ENCODE measurements at places on chromosomes 3 and 15.

DNA sequence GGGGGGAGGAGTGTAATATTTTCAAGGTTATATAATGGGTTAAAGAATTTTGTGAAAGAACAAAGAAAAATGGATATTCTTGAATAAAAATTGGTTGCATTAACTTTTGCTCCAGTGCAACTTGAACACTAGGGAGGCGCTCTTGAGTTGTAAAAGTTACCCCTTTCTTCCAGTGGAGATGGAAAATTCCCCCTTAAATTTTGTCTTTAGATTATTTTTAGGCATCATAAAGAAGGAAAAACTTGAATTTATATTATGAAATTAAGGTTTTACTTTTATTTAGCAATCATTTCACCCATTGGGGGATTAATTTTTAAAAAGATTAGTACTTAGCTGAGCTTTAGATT is 550 bp upstream of the CHD2 start:
- DNase-seq, result no peak

DNA sequence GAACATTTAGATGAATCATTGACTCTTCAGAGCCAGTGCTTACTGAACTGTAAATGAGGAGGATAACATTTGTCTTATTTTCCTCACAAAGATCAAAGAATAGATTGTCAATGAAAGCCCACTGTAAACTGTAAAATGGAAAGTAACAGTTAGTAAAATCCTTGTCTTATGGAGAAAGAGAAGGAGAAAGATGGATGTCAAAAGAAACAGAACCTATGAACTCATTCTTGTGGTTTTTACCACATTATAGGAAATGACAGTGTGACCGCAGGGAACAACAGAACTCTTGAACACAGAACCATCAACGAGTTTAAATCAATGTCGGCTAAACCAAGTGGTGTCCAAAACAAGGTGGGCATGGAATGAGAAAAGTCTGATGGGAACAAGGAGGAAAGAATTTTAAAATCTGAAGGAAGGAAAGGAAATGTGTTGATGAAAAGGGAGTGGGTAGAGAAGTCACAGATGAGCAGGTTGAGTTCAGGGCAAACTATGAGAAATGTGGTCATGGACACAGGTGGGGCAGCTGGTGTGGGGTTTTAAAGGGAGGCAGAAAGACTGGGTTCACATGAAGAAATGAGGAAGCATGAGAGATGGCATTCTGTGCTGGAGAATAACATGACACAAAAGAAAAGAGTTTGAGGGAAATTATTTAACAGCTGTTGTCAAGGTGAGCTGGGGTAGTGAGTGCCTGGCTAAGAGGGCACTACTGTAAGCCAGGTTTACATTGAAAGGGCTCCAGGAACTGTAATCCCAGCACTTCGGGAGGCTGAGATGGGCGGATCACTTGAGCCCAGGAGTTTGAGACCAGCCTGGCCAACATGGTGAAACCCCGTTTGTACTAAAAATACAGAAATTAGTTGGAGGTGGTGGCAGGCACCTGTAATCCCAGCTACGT is 42.4 kb upstream of the ETV5 start:
- no peak for DNase-seq

DNA sequence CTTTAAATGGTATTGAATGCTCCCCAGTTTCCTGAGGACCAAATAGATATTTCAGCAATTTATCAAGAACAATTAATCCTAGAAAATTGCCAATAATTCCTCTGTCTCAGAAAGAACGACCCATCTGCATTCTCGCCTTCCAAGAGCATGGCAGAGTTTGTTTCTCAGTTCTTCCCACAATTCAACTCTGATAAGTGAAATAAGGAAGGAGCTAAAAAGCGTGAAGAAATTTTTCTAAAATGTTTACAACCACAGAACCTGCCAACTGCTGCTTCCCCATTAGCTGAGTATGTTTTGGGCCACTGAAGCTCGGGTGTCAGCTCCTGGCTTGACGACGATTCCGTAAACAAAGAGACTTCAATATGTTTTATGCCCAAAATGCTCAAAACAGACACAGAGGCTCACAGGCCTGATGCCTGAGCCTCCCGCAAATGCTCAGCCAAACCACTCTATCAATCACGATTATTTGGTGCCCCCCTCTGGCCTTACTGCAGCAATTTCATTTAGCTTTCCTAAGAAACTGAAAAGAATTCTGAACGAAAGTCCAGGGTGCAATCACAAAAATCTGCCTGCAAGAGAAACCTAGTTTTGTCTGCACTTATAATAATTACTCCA is 259.2 kb upstream of the CCDC54 start:
- no peak for DNase-seq

DNA sequence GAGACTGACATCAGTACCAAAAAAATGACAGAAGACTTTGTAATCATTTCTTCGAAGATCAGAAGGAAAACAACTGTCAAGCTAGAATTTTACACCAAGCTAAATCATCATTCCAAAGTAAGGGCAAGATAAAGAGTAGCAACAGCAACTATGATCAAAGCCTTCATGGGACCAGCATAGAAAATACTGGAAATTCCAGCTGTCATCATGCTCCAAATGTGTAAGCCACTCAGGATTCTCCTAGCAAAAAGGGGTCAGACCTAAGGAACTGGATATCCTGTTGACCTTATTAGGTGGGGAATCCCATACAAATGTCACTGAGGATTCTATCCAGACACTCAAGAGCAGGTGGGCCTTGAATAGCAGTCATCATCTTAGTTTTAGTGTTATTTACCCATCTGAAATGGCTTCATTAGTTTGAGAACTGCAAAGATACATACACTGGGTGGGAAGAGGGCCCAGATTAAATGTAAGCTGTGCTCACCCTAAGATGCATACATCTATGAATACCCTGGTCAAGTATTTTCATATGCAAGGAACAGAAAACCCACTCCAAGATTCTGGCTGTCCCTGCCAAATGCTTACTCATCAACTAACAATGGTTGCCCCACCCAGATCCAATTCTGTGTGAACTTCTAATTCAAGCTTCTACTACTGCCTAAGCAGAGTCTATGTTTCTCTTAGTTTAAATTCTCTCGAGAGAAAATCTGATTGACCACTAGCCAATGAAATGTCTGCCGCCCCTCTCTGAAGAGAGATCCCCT is 33.5 kb downstream of the CLDN18 start:
- no peak for DNase-seq

DNA sequence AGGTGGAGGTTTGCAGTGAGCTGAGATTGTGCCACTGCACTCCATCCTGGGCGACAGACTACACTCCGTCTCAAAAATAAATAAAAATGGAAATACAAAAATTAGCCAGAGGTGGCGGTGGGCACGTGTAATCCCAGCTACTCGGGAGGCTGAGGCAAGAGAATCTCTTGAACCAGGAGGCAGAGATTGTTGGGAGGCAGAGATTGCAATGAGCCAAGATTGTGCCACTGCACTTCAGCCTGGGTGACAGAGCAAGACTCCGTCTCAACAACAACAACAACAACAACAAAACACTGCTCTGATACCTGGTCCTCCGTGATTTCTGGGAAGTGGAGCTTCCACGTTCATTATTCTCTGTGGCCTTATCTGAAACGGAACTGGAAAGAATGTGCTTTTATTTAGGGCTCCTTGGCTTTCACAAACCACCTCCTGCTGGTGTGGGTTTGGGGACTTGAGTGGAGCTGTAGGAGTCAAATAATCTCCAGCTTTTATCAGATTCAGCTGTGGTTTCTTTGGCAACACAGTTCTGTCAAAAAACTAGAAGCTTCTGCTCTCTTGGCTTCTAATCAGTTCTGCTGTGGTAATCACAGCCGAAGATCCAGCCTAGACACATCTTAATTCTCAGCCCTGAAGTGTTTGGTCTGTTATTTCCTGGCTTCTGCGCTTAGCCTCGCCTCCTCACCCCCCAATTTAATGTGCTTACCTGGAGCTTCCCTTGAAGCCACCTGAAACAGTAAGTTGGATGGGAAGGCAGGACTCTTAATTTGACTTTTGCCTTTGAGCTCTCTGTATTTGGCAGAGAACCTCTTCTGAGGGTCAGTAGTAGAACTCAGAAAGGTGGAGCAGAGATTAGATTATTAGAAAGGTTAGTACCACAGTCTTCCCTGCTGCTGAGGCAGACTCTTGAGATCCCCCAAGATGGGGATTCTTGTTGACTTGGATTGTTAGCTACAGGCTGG is 21.4 kb downstream of the IRAK2 start:
- no peak for DNase-seq

- DNase-seq, result no peak
Observed at GRCh38 chr3:194840661-194841514, 155.2 kb downstream of the FAM43A start.

DNA sequence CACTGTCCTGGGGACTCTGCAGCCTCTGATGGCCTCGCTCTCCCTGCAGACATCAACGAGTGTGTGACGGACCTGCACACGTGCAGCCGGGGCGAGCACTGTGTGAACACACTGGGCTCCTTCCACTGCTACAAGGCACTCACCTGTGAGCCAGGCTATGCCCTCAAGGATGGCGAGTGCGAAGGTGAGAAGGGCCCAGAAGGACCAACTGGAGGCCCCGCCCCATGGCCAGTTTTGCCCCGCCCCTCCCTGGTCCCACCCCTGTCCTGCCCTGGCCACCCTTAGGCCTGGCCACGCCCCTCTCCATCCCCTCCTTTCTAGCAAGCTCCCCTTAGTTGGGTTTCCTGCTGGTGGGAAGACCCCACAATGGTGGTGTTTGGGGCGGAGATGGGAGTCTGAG is 77.5 kb downstream of the FBLN2 start:
- DNase-seq, result no peak

GRCh38 chr3:118587847-118588246 is 446.8 kb downstream of the IGSF11 start:
- no peak for DNase-seq

DNA sequence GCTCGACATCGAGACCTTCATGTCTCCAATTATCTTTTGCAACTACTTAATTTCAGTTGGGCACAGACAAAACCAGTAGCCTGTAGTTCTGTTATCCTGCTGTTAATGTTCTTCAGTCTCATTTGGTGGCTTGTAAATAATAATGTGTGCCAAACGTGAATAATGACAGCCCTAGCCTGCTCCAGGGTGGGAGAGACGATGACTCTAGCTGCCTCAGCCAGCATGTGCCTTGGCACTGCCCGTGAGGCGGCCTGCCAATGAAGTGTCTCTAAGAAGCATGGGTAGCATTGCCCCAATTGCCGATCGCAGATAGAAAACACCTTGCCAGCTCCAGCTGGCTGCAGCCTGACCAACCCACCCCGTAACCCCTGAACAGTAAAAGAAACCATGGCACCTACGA is 58.8 kb downstream of the ASB7 start:
- DNase-seq, result no peak

DNA sequence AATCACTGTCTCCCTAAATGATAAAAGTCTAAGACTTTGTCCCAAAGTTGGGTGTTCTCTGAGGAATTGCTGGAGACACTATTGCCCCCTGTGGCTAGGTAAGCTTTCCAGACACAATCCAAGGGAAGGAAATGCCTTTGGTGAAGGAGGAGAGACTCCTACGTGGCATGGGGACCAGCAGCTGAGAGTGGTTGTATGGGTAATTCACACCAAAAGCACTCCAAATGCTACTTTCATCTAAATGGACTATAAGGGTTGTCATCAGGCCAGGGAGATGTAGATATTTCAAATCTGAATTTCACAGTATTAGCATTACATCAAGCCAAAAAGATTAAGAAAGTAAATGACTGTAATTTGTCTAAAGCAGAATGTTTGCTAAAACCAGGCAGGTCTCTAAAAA is 400.8 kb upstream of the THBS1 start:
- DNase-seq, result no peak

DNA sequence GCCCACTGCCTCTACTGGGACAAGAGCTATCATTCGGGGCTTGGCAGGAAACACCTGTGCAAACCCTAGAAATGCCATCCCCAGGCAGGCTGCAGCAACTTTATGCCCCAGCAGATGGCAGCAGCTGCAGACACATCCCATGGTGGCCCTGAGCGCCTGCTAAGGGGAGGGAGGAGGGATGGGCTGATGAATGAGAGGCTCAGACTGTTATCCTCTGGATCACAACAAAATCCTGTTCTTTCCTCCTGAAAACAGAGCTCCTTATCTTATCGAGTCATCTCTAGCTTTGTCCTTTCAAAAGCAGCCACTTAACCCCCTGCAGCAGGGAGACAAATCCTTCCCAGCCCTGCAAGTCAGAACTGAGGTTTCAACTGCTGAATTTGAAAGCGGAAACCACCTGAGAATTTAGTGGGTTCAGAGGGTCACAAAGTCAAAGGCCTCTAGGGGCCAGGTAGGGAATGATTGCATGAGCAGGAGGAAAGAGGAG is 90.6 kb upstream of the PROK2 start:
- peak; percentile 83 for DNase-seq

DNA sequence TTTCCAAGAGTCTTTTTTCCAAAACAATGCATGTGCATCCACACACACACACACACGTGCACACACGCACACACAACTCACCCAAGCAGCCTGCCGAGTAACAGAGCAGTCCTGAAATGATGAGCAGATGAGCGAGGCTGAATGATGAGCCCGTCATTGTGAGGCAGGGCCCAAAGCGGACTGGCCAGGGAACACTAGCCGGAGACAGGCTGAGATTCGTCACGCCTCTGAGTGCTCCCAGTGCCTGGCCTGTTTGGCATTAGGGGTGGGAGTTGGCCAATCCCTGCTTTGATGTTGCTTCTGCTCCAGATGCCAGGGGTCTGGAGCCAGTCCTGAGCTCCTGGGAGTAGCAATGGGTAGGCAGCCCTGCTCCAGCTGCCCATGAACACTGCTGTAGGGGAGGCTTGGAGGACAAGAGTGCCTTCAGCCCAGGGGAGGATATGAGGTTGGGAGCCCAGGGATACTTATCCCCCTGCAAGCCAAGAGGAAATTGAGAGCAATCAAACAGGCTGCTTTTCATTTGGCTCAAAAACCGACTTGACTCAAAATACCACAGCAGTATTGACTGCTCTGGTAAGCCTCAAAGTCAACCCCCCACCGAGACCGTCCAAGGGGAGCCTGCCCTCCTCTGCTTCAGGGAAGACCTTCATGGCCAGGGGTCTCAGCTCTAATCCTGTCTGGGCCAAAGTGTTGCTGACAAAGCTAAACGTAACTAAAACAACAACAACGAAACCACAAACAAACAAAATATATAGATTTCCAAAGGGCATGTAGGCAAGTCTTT is 22.9 kb downstream of the COLQ start:
- no peak for DNase-seq

- DNase-seq, result no peak
Observed at GRCh38 chr3:113534365-113534764, 2.0 kb downstream of the SIDT1 start.

DNA sequence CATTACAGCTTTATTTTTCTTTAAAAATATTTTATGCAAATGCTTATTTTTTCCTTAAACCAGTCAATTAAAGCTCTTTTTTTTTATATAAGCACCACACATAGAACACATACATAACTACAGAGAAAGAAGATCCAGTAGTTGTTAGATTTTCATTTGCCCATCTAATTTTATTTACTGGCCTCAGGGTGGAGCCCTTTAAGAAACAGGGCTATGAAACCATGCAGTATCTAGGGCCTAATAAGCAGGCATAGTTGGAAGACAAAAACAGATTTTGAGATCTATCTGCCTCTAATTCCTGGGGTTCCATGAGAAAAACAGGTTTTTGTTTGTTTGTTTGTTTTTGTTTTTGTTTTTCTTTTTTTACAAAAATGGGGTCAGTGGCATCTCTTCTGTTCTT is 120.6 kb downstream of the BCHE start:
- DNase-seq, result no peak

- no peak for DNase-seq
Observed at GRCh38 chr15:96960711-96961480, 630.4 kb downstream of the NR2F2 start.
